Germinal center (tissue), 1 donor: ENCODE measurements at places on chromosomes 3 and 15.
A peak's percentile ranks its signal among the peaks of the same experiment; 100 is the strongest.

GRCh38 chr3:178386401-178386800, 149.8 kb upstream of the KCNMB2 start:
- no peak for DNase-seq

GRCh38 chr3:177973241-177973840, 562.9 kb upstream of the KCNMB2 start:
- DNase-seq, result no peak

DNA sequence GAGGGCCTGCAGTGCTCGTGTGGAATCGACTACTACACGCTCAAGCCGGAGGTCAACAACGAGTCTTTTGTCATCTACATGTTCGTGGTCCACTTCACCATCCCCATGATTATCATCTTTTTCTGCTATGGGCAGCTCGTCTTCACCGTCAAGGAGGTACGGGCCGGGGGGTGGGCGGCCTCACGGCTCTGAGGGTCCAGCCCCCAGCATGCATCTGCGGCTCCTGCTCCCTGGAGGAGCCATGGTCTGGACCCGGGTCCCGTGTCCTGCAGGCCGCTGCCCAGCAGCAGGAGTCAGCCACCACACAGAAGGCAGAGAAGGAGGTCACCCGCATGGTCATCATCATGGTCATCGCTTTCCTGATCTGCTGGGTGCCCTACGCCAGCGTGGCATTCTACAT, 3.8 kb downstream of the RHO start:
- no peak for DNase-seq

- no peak for DNase-seq
Measured at GRCh38 chr3:183375787-183376186, 52.6 kb downstream of the MCF2L2 start.

DNA sequence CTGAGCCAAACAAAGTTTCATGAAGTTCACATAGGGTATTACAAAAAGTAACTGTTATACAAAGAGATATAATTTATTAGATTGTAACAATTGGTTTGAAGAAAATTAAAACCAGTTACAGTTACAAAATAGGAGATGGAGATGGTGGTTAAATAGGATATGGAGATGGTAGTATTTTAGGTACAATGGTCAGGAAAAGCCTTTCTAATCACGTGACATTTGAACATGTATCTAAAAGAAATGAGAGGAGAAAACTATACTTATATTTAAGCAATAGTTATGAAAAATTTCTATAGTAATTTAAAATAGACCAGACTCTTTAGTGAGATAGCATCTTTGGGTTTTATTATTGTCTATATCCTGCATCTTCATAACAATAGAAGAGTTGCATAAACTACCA, 312.9 kb downstream of the RBMS3 start:
- DNase-seq, result no peak

- peak; percentile 51 for DNase-seq
Measured at GRCh38 chr3:112128843-112129727, 4.0 kb downstream of the GCSAM start.

GRCh38 chr3:58333206-58334012, 717 bp downstream of the PXK start:
- peak; percentile 59 for DNase-seq

DNA sequence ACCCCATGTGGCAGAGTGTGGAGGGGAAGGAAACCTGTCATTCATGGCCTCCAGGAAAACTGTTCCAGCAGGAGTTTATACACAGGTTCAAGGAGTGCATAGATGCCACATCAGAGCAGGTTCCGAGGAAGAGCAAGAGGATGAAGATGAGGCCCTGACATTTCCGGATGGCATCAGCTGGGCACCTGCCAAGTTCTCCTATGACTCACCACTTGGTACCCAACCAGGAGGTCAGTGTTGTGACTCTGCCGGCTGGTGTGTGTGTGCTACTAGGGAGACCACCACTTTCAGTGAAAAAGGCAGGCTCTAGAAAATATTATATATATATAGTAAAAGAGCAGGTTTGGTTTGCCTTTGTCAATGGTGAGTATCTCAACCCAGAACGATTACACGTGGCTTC, 69.3 kb downstream of the NTRK3 start:
- DNase-seq, result no peak

- DNase-seq, result no peak
Measured at GRCh38 chr15:39468331-39468730, 112.5 kb upstream of the THBS1 start.

- DNase-seq, result no peak
Measured at GRCh38 chr3:30847592-30847991, 46.9 kb downstream of the GADL1 start.

- DNase-seq, result no peak
Measured at GRCh38 chr3:189455641-189456417, 175.4 kb upstream of the TP63 start.

DNA sequence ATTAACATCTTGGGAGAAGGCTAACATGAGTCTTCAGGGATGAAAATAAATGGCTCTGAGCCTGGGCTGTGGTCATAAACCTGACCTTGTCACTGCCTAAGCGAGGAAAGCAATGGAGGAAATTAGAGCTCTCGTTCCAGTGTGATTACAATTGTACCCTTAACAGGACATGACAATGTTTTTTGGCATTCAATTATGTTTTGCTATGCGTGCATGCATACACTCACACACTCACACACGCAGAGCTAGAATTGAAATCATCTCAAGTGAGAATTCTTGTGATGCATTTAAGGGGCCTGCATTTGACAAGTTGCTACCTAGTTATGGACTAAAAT, 24.1 kb downstream of the ZNF80 start:
- no peak for DNase-seq

- no peak for DNase-seq
Measured at GRCh38 chr15:57563416-57563815, 28.3 kb upstream of the MYZAP start.

DNA sequence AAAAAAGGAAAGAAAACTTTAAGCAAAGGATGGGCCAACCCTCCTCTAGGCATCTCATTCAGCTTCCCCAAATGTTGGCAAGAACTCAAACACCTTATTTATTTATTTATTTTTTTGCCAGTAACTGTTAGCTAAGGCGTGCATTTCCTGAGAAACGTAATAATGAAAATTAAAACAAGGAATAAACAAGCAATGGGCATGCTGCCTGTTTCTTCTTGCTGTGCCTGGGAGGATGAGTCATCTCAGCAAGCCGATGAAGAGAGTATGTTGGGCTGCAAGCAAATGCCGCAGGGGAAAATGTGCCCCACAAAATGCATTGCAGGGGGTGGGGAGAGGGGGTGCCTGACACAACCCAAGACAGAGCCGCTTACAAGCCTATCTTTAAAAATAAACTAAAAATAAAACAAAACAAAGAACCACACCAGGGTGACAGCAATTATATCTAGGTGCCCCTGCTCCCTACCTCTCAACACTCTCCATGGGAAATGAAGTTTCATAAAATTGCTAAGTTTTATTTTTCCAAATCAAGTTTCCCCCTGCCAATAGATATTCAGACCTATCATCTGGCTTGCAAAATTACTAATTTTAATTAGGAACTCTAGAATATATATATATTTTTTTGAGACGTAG, 40.3 kb downstream of the EIF4E3 start:
- DNase-seq, result no peak

DNA sequence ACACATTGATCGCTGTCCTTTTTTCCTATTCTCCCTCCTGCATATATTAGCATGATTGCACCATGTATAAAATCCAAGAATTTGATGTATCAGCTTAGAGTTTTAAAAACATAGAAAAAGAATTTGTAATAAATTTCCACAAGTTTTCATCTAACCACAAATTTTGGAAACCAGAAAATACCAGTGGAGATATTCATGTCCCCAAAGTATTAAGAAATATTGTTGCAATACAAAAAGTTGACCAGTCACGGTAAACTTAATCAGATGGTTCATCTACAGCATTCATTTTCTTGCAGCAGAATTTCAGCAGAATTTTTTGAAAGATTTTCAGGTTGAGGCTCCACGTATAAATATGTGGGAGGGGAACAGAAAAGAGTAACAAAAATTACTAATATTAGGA, 500.9 kb upstream of the MDFIC2 start:
- no peak for DNase-seq

- DNase-seq, result no peak
Measured at GRCh38 chr15:75167588-75168350, 33.9 kb upstream of the C15orf39 start.

DNA sequence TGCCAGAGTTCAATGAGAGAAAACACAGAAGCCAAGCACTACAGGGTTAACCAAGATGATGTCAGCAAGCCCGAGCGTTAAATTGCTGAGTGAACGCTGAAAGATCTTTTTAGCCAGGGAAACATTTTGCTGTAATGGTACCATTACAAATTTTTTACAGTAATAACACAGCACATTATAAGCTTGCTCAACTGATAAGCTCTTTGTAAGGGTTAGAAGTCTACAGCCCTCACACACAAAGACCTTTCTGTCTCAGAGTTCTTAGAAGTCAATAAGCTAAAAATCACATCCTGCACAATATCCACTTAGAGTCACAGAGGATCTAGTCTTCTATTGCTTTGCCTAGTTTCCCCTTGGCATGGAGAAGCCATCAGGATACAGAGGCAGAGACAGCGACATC, 29.9 kb downstream of the CHSY1 start:
- no peak for DNase-seq
